ENCODE measurements at places on chromosomes 12 and 14.

- DNase-seq: no peak
Measured at GRCh38 chr14:92223025-92223424, 99.9 kb upstream of the SLC24A4 start.

DNA sequence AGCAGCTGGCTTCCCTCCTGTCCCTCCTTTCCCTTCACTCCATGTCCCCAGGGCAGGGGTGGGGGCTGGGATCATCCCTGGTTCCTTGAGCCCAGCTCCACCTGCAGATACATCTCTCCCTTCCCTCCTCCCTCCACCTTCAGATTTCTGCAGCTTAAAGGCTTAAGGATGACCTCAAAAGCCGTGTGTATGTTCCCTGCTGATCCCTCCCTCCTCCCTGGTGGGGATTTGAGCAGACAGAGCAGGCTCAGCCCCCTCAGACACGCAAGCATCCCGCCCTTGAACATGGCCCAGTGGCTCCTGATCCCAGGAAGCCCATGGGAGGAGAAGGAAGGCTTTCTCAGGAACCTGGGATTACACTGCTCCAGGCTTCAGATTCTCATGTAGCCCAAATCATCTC lies 82.9 kb upstream of the RIN3 start:
- no peak for DNase-seq

DNA sequence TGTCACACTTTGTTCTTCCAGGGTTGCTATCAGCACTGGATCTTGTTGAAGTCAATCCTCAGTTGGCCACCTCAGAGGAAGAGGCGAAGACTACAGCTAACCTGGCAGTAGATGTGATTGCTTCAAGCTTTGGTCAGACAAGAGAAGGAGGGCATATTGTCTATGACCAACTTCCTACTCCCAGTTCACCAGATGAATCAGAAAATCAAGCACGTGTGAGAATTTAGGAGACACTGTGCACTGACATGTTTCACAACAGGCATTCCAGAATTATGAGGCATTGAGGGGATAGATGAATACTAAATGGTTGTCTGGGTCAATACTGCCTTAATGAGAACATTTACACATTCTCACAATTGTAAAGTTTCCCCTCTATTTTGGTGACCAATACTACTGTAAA lies 23.7 kb downstream of the VTI1B start:
- DNase-seq: no peak

DNA sequence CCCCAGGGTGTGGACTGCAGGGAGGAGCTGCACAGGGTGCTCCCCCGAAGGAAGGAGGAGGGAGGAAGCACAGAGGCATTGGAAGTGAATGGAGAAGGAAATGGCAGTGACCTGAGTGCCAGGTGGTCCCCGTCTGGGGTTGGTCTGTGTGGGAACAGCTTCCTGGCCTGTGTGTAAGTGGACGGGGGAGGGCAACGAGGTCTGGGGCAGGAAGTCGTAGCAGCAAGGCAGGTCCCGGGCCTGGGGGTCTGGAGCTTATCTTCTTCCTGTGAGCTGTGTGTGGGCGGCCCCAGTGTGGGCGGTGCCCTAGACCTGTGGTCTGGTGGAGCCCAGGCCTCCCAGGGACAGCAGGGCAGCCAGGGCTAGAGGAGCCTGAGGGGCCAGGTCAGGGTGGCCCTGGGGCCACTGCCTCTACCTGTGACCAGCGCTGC lies 382.1 kb downstream of the TMEM121 start:
- no peak for DNase-seq
